Naive B cell (primary cell): ENCODE measurements at places on chromosomes 11 and 22. TPM values are rescaled to one million over a fixed set of nuclear protein-coding genes. Genes with fewer than 3 reads are reported as not detected.

The NCR3LG1 gene
- not detected for polyA plus RNA-seq

The MOB2 gene
- 41.1 TPM for polyA plus RNA-seq

The HEPHL1 gene
- polyA plus RNA-seq: not detected

DNA sequence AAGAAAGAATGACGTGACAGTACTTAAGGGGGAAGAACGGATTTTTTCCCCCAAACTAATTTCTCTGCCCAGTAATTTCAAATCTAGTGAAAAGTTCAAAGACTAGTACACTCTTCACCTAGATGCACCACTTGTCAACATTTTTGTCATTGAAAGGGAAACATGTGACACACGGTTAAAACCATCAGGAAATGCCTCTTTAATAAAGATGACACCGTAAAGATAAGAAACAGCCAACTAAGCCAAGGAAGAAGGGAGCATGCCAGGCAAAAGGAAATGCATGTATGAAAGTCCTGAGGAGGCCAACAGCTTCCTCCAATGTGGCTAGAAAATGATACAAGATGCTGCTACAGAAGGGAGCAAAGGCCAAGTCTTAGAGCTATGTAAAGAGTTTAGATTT lies 49.4 kb downstream of the RSF1 start:
- no peaks in the 10 kb centered on the region for H3K27me3 ChIP-seq
- H3K4me1 ChIP-seq: peaks cover 30% of the 10 kb centered on the region
- no peaks in the 10 kb centered on the region for H3K36me3 ChIP-seq
- H3K4me3 ChIP-seq: no peak overlapping the region
- DNase-seq: no peak

GRCh38 chr11:2265396-2265795 lies 5.0 kb downstream of the ASCL2 start:
- no peaks in the 10 kb centered on the region for H3K36me3 ChIP-seq
- H3K4me3 ChIP-seq: peak overlapping the region; percentile 63
- no peaks in the 10 kb centered on the region for H3K27me3 ChIP-seq
- peak overlapping the region; percentile 8 for H3K27ac ChIP-seq

GRCh38 chr11:1300121-1300520 lies 9.3 kb downstream of the TOLLIP start:
- H3K4me1 ChIP-seq: peaks cover 56% of the 10 kb centered on the region
- no peak for DNase-seq
- H3K36me3 ChIP-seq: no peaks in the 10 kb centered on the region
- no peaks in the 10 kb centered on the region for H3K27me3 ChIP-seq
- no peak overlapping the region for H3K27ac ChIP-seq

GRCh38 chr22:46827781-46828180 lies 65.3 kb downstream of the TBC1D22A start:
- H3K4me1 ChIP-seq: peaks cover 60% of the 10 kb centered on the region
- H3K27me3 ChIP-seq: no peaks in the 10 kb centered on the region
- DNase-seq: no peak
- H3K36me3 ChIP-seq: peaks cover 6% of the 10 kb centered on the region

The C11orf87 gene
- not detected for polyA plus RNA-seq

The OR10A2 gene
- polyA plus RNA-seq: not detected

The SAA4 gene
- polyA plus RNA-seq: not detected

The TCN2 gene
- polyA plus RNA-seq: not detected
